ENCODE measurements at places on chromosomes 7 and 10. TPM values are rescaled to one million over a fixed set of nuclear protein-coding genes. Genes with fewer than 3 reads are reported as not detected.

Gene CLDN3
- total RNA-seq, result 0.12 TPM

Gene MMD2
- total RNA-seq, result not detected

Gene LRIT1
- not detected for total RNA-seq

Gene CABCOCO1
- total RNA-seq, result 0.44 TPM

Gene STYXL1
- total RNA-seq, result 38.6 TPM

Gene SVOPL
- not detected for total RNA-seq

Gene CPA4
- total RNA-seq, result 8.2 TPM

Measured in uterine smooth muscle cell (primary cell).